Globus pallidus (tissue), 1 donor: ENCODE measurements at places on chromosomes 16 and 17.
A peak's percentile ranks its signal among the peaks of the same experiment; 100 is the strongest.

DNA sequence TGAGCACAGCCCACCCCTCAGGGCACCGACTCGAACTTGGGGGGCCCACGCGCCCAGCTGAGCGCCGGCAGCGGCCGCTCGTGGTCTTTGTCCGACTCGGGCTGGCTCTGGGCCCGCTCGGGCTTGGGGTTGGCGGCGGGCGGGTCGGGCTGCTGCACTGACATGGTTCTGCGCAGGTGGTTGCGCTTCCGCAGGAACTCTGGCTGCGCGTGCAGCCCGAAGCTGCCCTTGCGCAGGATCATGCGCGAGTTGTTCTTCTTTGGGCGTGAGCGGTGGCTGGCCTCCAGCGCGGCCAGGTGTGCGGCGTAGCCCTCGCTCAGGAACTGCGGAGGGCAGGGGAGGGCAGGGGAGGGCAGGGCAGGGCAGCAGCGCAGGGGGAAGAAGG lies 11.1 kb downstream of the PIMREG start:
- DNase-seq: no peak

- no peak for DNase-seq
Measured at GRCh38 chr17:81973432-81973831, 4.0 kb upstream of the ASPSCR1 start.

DNA sequence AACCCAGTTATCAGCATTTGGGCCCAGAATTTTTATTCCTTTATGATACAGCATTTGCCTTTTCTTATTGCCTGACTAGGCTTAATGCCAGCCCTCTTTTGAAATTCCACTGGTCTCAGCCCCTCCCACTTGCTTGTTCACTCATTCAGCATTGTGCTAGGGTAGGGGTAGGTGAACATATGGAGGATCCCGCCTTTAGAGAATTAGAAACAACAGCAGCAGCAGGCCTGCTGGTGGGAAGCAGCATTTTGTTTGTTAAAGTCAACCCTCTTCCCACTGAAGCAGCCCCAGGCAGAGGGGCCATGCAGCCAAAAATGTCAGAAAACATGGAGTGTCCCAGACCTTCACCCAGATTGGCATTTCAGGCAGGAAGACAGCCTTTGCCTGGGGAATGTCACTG lies 1355.2 kb downstream of the CDH8 start:
- no peak for DNase-seq

DNA sequence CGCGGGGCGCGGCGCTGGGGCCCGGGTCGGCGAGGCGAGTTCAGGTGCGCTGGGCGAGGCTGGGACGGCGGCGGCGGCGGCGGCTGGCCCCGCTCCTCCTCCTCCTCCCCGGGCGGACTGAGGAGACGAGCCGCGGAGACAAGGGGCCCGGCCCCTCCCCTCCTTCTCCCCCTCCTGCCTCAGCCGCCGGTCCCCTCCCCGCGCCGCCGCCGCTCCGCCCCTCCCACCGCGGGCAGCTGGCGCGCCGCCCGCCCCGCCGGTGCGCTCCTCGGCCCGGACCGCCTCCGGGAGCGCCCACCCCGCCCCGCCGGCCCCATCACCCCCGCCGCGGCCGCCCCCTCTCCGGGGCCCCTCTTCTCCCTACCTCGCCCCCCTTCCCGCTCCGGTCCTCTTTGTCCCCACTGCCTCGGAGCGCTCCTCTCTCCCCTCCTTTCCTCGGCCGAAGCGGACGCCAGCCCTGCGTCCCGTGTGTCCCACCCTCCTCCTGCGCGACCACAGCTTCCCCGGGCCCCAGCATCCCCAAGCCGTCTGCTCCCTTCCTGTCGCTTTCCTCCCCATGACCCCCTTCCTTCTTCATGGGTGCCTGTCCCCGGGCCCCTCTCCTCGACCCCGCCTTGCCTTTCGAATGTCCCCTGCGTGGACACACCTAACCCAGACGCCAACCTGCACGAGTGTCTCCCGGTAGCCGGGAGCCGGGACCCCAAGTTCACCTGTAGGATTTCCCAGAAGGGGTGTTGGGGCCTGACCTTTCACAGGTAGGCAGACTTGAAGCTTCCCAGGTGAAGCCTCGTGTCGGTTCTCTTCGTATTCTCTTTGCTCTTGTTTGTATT lies at the start of gene TOX3:
TSS of gene TOX3 (minus strand) at position 140 of the 830 bp plus-strand sequence. CDS start 420 bp downstream, outside the sequence.
- DNase-seq: no peak

GRCh38 chr16:58753711-58754134 lies 19.6 kb upstream of the GOT2 start:
- no peak for DNase-seq

DNA sequence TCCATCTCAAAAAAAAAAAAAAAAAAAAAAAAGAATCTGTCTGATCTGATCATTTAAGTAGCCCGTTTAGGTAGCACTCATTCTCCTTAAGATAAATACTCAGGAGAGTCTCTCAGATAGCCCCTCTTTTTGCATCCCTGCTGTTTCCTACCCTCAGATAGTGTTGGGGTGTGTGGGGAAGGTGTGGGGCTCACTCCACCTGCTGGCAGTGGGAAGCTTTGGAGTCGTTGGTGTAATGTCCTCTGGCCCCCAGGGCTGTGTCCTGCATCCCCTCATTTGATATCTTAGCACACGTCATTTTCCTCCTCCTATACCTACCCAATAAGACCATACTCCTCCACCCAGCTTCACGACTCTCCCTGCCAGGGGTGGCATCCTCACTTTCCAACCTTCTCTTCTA lies 20.5 kb upstream of the MYH10 start:
- no peak for DNase-seq

GRCh38 chr16:67342616-67343015 lies 16.0 kb downstream of the LRRC36 start:
- no peak for DNase-seq

DNA sequence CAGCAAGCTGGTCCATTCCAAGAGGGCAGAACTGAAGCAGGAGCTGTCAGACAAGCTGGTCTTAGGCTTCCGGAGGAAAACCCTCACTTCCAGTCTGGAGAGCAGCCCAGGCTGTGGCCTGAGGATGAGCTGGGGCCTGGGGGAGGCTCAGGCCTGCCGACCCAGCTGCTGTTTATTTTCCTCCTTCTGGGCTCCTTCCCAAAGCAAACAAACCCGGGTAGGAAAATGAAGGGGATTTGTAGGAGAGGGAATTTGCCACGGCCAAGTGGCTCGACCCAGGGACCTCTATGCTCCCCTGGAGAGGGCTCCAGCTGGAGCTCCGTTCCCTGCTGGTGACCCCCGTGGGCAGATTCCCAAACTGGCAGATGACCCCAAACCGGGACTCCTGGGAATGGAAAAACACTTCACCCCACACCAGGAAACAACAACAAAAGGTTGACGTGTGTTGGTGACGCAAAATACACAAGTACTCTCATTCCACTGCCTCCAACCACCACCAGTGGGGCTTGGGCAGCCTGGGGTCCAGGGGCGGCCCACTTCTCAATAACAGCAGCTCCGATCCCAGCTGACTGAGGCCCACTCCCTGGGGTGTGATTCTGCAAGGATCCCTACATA lies 8.8 kb downstream of the JUP start:
- DNase-seq: peak; percentile 74

DNA sequence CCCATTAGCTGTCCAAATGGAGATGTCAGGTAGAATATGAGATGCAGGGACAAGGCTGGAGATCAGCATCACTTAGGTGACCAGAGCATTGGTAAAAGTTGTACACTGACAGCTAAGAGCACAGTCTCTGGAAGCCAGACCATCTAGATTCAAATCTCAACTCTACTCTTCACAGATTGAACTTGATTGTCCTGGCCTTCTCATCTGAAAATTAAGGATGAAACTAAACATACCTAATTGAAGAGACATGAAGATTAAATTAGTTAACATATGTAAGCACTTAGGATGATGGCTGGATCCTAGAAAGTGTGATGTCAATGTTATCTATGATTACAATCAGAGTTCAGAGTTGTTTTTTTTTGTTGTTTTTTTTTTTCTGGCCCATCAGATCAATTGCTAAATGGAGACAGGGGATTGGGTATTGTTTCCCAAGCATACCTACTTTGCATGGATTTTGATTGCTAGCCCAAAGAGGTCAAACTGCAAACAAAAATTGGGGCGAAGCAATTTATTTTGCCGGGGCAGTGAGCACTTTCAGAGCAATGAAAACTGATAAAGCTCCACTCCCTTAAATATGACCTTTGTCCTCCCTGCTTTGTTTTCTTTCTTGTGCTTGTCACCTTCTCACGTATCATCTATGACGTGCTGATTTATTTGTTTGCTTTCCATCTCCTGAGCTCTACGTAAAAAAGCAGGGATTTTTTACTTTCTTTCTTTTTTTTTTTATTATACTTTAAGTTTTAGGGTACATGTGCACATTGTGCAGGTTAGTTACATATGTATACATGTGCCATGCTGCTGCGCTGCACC lies 217.6 kb upstream of the CPHXL start:
- DNase-seq: no peak

GRCh38 chr17:80086081-80086480 lies 15.3 kb upstream of the GAA start:
- no peak for DNase-seq

- DNase-seq: no peak
Measured at GRCh38 chr17:59193336-59193862, 16.4 kb upstream of the SMG8 start.

GRCh38 chr16:14302031-14302398 lies 230.9 kb downstream of the MRTFB start:
- peak; percentile 55 for DNase-seq

GRCh38 chr16:17532338-17532995 lies 61.7 kb upstream of the XYLT1 start:
- no peak for DNase-seq

- peak; percentile 72 for DNase-seq
Measured at GRCh38 chr16:65574326-65574966, 452.6 kb upstream of the CDH11 start.

- no peak for DNase-seq
Measured at GRCh38 chr16:66484453-66485213, 57.5 kb downstream of the BEAN1 start.

- no peak for DNase-seq
Measured at GRCh38 chr17:61385577-61386236, 13.9 kb upstream of the TBX2 start.

DNA sequence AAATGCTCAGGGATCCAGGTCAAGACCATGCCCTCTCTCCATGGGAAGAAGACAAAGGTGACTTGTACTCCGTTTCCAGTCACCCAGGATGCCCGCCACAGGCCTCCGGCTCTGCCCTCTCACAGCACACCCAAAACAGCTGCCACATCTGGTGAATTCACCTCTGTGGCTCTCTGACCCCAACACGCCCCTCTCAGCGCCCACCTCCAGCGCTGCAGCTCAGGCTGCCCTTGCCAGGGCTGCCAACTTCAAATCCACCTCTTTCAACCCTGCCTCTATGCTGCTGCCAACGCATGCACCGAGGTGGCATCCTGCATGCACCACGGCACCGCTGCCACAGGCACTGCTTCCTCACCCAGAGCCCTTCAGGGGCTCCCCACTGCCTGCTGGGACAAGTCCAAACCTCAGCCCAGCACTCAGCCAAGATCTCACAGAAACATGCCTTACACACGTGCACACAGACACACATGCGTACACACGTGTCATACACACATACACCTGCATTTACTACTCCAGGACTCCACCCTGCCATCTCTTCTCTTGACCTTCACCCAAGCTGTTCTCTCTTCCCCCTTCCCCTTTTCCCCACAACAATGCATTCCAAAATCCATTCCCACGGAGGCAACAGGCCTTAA lies 7.5 kb downstream of the HID1 start:
- DNase-seq: no peak

GRCh38 chr16:29720703-29721102 lies 25.1 kb downstream of the C16orf54 start:
- no peak for DNase-seq

GRCh38 chr17:70343114-70343513 lies 173.8 kb downstream of the KCNJ2 start:
- DNase-seq: no peak

DNA sequence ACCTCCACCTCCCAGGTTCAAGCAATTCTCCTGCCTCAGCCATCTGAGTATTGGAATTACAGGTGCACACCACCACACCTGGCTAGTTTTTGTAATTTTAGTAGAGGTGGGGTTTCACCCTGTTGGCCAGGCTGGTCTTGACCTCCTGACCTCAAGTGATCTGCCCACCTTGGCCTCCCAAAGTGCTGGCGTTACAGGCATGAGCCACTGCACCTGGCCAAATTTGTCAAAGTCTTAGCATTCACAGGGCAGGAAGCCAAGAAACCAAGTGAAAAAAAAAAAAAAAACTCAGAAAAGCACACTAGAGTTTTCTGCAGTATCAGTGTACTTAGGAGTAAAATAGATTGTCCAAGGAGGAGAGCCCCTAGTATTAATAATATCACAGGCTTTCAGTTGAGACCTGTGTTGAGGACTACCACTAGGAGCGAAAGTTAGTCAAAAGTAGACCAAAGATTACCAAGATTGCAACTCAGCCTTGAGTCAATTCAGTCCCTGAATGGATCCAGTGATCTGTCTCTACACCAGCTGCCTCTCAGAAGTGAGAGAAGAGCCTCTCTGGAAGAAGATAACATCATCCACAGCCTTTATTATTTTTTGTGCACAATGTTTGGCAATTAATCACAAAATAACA lies 159.7 kb downstream of the CEP112 start:
- DNase-seq: no peak

- no peak for DNase-seq
Measured at GRCh38 chr16:14042706-14043105, 28.4 kb upstream of the MRTFB start.

DNA sequence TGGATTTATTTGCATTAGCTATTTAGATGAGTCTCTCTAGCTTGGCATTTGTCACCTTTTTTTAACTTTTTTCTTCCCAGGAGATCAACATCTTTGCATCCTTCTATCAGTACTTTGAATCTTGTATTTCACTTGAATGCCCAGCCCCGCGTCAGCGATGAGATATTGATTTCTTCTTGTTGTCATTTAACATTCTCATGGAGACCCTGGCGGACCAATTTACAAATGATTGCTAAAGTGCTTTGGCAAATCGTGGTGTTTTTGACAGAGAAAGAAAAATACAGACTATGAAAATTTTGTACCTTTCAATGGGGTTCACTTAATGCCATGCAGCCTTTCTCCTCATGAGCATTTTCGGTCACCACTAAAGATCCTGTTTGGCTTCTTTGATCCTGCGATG lies 269.7 kb downstream of the ABCC12 start:
- no peak for DNase-seq
